ENCODE measurements at places on chromosomes 2 and 18.
A peak's percentile ranks its signal among the peaks of the same experiment; 100 is the strongest.

GRCh38 chr2:145299368-145299767 is 779.4 kb upstream of the ZEB2 start:
- no peak for DNase-seq

- no peak for DNase-seq
Observed at GRCh38 chr18:22813648-22814328, 119.3 kb upstream of the RBBP8 start.

GRCh38 chr2:47083886-47084687 is 71.0 kb downstream of the STPG4 start:
- DNase-seq, result no peak

- DNase-seq, result no peak
Observed at GRCh38 chr2:68374184-68374583, 9.1 kb downstream of the PLEK start.

GRCh38 chr2:241358470-241358869 is 2.4 kb downstream of the FARP2 start:
- no peak for DNase-seq

- no peak for DNase-seq
Observed at GRCh38 chr2:80002112-80002511, 302.4 kb downstream of the LRRTM1 start.

DNA sequence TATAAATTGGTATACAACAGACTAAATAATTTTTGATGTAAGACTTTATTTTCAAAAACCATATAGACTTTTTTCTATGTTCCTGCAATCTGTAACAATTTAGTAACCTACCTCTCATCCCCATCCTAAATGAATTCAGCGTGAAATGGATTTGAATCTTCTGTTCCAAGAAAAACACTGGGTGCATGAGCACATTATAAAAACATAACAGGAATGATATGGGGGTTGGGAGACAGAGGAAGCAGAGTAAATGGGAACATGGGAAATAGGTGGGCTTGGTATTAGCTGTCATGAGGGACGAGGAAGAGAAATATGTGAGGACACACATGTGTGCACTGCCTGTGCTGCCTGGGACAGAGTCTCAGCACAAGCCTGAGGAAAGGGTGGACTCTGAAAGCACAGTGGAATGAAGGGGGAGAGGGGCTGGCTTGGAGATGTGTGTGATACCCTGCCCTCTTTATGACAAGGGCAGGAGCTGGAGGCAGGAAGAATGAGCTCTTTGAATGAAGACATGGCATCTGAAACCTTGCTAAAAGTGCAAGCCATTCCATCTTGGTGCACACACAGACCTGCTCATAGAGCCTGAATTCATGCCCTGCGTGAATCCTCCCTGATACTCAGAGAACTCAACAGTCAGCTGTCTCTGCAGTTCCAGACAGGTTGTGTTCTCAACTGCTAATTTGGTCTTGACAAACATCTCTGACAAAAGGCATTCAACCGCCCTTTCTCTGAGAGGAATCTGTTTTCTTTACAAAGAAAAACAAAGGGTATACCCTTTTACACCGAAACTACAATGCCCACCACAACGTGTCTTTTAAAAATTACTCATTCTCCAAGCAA is 66.6 kb downstream of the EPB41L3 start:
- no peak for DNase-seq

GRCh38 chr2:148013876-148014275 is 6.7 kb downstream of the ORC4 start:
- no peak for DNase-seq

GRCh38 chr2:203916756-203917155 is 19.8 kb upstream of the ICOS start:
- no peak for DNase-seq

DNA sequence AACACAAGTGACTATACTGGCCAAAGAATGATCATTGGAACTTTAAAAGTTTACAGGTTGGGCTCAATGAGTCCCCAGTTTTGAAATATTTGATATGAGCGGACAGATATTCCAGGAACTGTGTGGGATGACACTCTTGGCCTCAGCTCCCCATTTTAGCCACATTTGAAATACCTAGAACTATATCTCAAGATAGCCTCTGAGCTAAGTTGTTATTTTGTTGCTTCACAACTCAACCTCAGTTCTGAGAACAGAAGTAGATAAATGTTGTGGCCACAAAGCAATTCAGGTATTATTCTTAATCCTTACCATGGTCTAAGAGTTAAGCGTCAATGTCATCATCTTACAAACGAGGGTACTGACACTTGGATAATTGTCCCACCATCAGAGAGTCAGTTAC is 172.2 kb upstream of the SETBP1 start:
- DNase-seq, result no peak

GRCh38 chr18:4016391-4017049 is 438.6 kb downstream of the DLGAP1 start:
- no peak for DNase-seq

- no peak for DNase-seq
Observed at GRCh38 chr2:132692816-132693215, 22.8 kb upstream of the LYPD1 start.

DNA sequence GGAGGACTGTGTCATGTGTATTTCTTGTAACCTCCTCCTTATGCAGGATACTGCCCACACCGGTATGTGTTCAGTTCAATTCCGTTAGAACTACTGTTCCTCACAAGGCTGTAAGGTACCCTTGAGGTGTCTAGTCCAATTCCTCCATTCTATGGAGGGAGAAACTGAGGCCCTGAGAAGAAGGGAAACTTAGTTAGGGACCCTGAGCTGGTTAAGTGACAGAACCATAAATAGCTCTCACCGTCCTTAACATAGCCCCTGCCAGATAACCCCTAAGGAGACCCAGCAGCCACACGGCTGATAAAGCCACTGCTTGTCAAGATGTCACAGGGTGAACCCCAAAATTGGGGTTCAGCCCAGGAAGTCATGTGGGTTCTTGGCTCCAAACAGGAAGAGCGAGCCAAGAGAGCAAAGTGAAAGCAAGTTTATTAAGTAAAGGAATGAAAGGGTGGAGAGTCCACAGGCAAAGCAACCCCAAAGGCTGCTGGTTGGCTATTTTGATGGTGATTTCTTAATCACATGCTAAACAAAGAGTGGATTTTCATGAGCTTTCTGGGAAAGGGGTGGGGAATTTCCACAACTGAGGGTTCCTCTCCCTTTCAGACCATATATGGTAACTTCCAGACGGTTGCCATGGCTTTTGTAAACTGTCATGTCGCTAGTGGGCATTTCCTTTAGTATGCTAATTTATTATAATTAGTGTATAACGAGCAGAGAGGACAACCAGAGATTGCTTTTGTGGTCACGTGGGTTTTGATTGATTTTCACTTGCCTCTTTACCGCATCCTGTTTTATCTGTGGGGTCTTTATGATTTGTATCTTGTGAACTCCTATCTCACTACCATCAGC is 83.4 kb upstream of the RTN4 start:
- DNase-seq, result peak; percentile 21

DNA sequence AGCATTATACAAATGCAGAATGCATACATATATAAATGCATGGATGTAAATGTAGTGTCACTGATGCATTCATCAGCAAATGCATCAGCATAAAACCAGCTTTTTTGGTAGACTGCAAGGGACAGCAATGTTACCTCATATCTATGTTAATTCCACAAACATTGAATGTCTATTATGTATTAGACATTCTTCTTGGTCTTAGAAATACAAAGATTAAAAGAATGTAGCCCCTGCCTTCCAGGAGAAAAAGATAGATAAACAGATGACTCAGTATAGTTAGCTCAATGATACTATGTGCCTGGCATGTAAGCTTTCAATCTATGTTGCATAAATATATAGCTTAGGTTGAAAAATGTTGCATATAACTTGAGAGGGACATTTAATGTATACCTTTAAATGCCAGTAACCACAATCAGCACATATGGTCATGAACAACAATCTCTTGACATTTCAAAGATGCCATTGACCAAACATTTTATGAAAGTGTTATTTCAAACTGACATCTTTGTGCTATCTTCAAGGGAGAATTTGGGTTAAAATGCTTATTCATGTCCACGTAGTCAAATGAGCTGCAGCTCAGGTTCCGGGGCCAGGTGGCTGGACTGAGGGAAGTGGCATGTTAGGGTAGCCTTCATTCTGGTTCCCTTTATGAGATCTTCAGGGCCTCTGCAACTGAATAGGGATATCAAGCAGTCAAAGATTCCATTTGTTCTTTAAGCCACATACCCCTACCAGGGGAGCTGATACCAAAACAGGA is 45.2 kb upstream of the GCG start:
- DNase-seq, result no peak

- DNase-seq, result no peak
Observed at GRCh38 chr2:36727550-36727949, 31.0 kb downstream of the VIT start.

DNA sequence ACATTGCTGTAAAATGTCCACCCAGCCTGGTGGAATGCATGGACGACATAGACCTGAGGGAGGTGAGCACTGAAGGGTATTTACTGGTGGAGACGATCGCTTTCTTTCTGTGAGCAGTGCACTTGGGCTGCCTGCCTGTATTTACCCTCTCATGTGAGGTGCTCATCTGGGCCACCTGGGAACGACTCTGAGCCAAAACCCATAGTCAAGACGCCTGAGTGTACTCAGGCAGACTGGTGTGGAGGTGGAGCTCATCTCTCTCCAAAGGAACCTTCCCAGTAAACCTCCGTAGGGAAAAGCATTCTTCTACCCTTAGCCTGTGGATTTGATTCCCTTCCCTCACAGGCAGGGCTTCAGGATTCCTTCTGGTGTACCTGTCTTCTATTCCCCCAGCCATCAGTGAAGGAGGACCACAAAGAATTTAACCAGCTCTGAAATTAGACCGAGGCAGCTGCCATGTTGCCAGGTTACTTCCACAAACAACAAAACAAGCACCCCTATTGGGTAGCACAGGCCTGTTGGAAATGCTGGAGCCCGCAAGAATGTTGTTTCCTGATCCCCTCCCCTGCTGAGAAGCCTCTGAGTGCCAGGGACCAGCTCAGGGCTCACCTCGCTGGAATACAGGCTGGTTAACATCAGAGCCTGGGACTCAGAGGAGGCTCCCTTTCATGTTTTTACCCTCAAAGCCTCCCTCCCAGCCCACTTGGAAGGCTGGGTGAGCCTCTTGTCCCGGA is 47.5 kb upstream of the TXNDC2 start:
- DNase-seq, result no peak

DNA sequence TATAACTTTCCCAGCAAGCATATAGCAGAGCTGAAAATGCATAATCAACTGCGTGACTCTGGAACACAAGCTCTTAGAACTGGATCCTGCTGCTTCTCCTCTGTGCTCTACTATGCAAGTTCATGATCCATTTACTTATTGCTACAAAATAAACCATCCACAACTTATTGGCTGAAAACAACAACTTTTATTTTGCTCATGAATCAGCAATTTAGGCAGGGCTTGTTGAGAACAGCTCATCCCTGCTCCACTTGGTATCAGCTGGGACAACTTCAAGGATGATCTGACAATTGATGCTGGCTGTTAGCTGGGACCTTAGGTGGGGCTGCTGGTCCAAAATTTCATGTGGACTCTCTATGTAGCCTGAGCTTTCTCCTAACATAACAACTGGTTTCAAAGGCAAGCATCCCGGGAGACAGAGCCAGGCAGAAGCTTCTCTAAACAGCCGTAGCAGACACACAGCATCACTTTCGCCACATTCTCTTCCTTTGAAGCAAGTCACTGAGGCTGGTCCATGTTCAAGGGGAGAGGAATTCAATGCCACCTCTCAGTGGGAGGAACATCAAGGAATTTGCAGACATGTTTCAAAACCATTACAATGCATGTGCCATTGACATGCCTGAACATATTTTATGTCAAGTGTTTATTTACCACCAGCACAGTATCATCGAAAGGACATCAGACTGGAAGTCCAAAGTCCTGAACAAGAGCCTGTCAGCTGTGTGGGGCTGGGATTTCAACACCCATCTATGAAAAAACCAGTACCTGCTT is 153.1 kb upstream of the PKDCC start:
- DNase-seq, result no peak

DNA sequence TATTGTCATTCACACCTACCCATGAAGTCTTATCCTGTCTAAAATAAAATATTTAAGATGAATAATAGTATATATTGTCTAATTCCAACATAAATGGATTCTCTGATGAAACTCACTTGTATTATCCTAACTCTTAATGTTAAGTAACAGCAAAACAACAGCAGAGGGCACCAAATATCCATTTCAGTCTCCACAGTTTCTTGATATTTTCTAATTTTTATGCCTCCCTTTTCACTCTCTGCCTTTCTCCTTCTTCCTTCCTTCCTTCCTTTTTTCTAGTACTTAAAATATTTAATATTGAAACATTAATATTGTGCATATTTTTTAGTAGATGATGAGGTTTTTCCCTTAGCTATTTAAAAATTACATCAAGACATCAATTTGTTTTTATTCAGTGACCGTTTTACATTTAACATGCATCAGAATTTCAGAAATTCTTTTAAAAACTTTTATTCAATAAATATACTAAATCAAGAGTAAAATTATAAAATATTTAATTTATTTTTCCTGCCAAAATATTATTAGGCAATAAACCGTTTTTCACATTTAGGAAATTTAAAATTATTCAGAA is 97.6 kb downstream of the WDR7 start:
- DNase-seq, result no peak

GRCh38 chr2:179057737-179058136 is 7.8 kb upstream of the CCDC141 start:
- DNase-seq, result no peak

DNA sequence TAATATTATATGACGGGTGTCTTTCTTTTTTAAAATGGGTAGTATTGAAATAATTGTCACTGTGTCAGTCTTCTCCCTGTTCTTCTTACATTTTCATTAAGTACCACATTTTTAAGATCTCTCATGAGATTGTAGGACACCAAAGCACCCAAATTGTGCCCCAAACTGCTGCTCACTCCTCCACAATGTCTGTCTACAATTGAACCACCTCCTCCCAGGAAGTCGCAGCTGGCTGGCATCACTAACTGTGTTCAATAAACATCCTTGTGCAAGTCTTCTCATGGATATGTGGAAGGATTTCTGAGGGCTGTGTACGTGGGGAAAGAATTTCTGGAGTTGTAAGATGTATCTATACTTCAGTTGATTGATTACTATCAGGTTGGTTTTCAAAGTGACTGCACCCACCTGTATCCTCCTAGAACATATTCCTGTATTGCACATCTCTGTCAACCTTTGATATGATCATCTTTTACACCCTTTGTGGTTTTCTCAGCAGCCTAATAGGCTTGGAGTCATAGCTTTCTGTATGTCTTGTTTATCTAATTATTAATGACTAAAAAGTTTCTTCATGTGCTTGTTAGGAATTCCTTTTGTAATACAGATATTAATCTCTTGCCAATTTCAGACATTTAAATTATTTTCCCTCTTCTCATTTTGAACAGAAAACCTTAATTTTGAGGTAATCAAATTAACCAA is 774.9 kb downstream of the RNF144A start:
- no peak for DNase-seq

GRCh38 chr2:127790694-127791529 is 20.1 kb downstream of the WDR33 start:
- no peak for DNase-seq

DNA sequence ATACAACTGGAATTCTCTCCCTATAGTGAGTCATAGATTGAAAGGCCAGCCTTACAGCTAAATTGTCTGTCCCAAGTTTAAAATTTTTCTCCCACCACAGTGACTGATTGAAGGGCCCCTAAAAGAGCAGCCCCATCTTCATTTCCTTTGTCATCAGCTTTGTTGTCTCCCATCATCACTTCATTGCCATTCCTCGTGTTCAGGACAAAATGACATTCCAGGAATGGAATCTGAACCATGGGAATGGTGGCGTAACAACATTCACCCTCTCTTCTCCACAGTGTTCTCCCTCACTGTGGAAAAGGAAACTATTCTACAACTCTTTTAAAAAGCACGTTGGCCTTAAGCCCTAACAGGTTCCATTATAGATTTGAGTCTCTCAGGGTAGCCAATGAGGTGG is 52.1 kb downstream of the PSTPIP2 start:
- no peak for DNase-seq

- no peak for DNase-seq
Observed at GRCh38 chr2:11746807-11747459, 501 bp downstream of the LPIN1 start.
